ENCODE measurements at places on chromosomes 1 and 21.

DNA sequence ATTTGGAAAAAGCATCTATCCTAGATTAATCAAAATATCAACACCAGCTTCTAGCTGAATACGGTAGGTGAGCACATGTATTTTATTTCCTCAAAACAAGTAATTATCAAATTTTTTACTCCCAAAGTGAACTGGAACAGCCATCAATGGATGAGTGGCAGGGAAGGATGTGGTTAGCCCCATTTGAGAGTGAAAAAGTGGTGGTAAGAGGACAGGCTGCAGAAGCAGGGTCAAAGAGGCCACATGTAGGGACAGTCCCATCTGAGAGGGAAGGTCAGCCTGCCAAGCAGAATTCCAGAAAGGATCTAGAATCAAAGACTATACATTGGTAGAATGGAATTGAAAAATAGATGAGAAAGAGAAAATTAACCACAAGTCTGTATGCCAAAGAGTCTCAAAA lies 163.8 kb downstream of the SMYD3 start:
- no peaks in the 10 kb centered on the region for H3K4me1 ChIP-seq
- H3K27ac ChIP-seq, result no peak overlapping the region
- no peak overlapping the region for H3K4me3 ChIP-seq
- DNase-seq, result no peak
- H3K36me3 ChIP-seq, result no peaks in the 10 kb centered on the region
- no peaks in the 10 kb centered on the region for H3K27me3 ChIP-seq

DNA sequence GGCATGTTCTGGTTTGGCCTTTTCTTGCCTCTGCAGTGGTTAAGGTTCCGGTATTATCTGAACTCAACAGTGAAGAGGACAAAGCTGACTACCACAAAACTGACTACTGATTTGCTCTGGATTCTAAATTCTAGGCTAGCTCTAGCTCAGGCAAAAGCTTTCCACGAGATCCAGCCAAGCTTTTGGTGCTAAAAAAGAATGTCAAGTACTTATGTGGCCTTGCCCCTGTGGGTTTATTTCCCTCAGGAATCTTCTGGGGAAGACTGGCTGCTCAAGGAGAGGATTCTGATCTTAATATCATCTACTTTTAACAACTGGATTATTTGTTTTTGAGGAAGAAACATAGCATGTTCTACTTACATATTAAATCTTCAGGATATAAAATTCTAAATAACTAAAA lies 26.1 kb upstream of the MTMR11 start:
- H3K4me3 ChIP-seq, result no peak overlapping the region
- peaks cover 7% of the 10 kb centered on the region for H3K4me1 ChIP-seq
- no peak for DNase-seq
- H3K36me3 ChIP-seq, result peaks cover 52% of the 10 kb centered on the region
- peak overlapping the region; percentile 2 for H3K27ac ChIP-seq

DNA sequence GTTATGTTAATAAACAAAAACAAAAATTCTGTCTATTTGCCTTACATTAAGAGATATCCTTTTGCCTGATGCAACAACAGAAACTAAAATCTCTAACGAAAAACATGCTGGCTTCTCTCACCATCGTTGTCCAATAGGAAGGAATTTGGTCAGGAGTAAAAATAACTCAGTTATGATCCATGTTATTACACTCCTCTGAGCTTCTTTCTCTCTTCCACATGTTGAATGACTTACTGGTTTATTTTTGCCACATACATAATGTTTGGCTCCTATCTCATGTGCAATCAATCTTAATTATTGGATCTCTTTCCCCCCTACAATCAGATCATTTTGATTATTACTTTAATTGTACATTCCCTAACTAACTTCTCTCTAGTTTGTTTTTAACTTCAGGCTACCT lies 688.4 kb downstream of the USP25 start:
- no peak overlapping the region for H3K4me3 ChIP-seq
- H3K4me1 ChIP-seq, result no peaks in the 10 kb centered on the region
- no peaks in the 10 kb centered on the region for H3K27me3 ChIP-seq

DNA sequence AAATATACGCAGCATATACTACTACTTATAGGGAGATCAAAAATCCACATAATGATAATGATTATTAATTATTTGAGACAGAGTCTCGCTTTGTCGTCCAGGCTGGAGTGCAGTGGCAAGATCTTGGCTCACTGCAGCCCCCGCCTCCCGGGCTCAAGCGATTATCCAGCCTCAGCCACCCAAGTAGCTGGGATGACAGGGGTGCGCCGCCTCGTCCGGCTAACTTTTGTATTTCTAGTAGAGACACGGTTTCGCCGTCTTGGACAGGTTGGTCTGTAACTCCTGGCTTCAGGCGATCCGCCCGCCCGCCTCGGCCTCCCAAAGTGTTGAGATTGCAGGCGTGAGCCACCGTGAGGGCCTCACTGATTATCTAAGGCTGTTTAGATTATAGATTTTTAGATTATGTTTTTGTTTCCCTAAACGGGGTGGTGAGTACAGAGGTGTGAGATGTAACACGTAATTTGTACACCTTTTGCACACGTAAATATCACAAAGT lies 548 bp upstream of the SLC25A33 start:
- no peaks in the 10 kb centered on the region for H3K27me3 ChIP-seq
- DNase-seq, result peak; percentile 79
- H3K36me3 ChIP-seq, result no peaks in the 10 kb centered on the region
- peak overlapping the region; percentile 75 for H3K4me3 ChIP-seq
- H3K27ac ChIP-seq, result peak overlapping the region; percentile 87
